Fibroblast of the aortic adventitia (primary cell): ENCODE measurements at places on chromosomes 2 and 18. TPM values are rescaled to one million over a fixed set of nuclear protein-coding genes. Genes with fewer than 3 reads are reported as not detected.

Gene WDR33
- 17.8 and 34.4 TPM in 2 replicates for total RNA-seq

Gene REG3G
- not detected in 2 replicates for total RNA-seq

Gene FZD7
- 35.8 and 40.4 TPM in 2 replicates for total RNA-seq

Gene PDE1A
- 18.7 and 34.9 TPM in 2 replicates for total RNA-seq

Gene MEP1B
- not detected in 2 replicates for total RNA-seq

Gene CCDC102B
- 3.1 and 27.8 TPM in 2 replicates for total RNA-seq

Gene TEX44
- not detected in 2 replicates for total RNA-seq

Gene MAP3K20
- 53.1 and 68.2 TPM in 2 replicates for total RNA-seq

Gene KRTCAP3
- total RNA-seq = not detected in 2 replicates

Gene SP3
- 56.1 and 115 TPM in 2 replicates for total RNA-seq

Gene UGT1A8
- 0.09 TPM in 1 of 2 replicates, not detected in the other for total RNA-seq

Gene LIMS2
- 7.8 and 11.3 TPM in 2 replicates for total RNA-seq

Gene GPN1
- 40.2 and 49.0 TPM in 2 replicates for total RNA-seq

Gene MPV17
- 37.7 and 92.8 TPM in 2 replicates for total RNA-seq

Gene CDH19
- not detected in 2 replicates for total RNA-seq

Gene TTN
- 0.16 and 5.5 TPM in 2 replicates for total RNA-seq

Gene PDCL3
- total RNA-seq = 15.4 and 16.2 TPM in 2 replicates

Gene CPO
- 0.18 TPM in 1 of 2 replicates, not detected in the other for total RNA-seq

Gene BOK
- total RNA-seq = 15.3 and 21.4 TPM in 2 replicates

Gene SERPINB5
- not detected in 2 replicates for total RNA-seq

Gene FOXI3
- not detected in 2 replicates for total RNA-seq

Gene REG3A
- total RNA-seq = not detected in 2 replicates

Gene SLC11A1
- total RNA-seq = 0.09 and 0.33 TPM in 2 replicates

Gene LYPD6B
- total RNA-seq = 0.18 TPM in 1 of 2 replicates, not detected in the other

Gene CHMP1B
- 34.5 and 61.7 TPM in 2 replicates for total RNA-seq

Gene SERPINB12
- total RNA-seq = not detected in 2 replicates

Gene SAG
- not detected in 2 replicates for total RNA-seq

Gene C2orf81
- 1.9 and 2.8 TPM in 2 replicates for total RNA-seq

Gene ANTXR1
- total RNA-seq = 31.5 and 61.5 TPM in 2 replicates

Gene SERPINB13
- not detected in 2 replicates for total RNA-seq

Gene NEURL3
- not detected in 2 replicates for total RNA-seq

Gene MC2R
- total RNA-seq = not detected in 2 replicates

Gene COL3A1
- 1,653 and 14,045 TPM in 2 replicates for total RNA-seq
